ENCODE measurements at places on chromosomes 6 and 20.

DNA sequence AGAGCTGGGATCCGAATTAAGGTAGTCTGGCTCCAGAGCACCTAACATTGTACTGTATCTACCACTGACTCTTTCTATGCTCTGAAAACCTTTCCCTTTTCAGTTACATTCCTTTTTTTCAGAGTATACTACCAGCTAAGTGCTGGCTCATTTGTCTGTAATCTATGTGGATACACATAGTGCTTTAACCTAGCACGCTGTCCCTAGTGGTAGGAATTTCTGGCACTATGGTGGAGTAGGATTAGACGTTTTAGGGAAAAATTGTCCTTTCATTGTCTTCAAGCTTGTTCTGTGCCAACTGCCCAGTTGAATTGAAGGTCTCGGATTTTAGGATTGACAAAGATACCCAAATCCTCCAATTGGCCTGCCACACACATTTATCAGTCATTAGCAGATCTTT lies 259.1 kb upstream of the FERMT1 start:
- DNase-seq: peak; percentile 28

DNA sequence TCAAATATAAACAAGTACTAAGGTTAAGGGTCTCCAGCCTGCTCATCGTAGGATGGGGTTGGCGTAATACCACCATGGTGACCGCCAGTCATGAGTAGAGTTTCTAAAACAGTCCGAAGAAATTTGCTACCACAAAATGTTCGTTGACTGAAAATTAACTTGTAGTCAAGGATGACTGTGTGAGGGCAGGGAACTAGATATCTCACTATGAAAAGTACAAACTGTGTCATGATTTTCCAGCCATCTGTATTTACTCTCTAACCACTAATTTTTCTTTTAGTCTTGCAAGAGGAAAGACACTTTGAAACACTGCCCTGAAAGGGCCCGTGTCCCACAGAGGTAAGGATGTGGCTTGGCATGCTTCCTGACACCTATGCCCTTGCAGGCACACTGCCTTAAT lies 99.7 kb downstream of the IRF4 start:
- no peak for DNase-seq

GRCh38 chr6:135506270-135506997 lies 8.9 kb upstream of the AHI1 start:
- DNase-seq: peak; percentile 55

DNA sequence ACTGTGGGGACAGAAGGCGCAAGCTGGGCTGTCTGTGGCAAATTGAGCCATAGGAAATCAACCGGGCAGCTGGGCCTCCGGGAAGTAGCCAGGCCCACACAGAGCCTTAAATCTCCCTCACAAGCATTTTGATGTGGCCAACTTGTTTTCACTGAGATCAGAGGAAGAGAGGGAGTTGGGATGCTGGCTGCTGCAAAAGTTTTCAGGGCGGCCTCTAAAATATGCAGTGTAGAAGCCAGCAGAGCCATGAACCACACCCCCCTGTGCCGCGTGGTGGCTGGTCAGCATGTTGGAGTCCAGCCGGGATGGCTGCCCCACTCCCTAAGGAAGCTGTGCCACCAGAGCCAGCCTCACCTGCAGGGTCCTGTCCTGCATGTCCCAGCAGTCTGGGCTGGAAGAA lies 167.4 kb downstream of the CDC5L start:
- no peak for DNase-seq

- no peak for DNase-seq
Measured at GRCh38 chr6:123201869-123202372, 205.9 kb downstream of the CLVS2 start.

DNA sequence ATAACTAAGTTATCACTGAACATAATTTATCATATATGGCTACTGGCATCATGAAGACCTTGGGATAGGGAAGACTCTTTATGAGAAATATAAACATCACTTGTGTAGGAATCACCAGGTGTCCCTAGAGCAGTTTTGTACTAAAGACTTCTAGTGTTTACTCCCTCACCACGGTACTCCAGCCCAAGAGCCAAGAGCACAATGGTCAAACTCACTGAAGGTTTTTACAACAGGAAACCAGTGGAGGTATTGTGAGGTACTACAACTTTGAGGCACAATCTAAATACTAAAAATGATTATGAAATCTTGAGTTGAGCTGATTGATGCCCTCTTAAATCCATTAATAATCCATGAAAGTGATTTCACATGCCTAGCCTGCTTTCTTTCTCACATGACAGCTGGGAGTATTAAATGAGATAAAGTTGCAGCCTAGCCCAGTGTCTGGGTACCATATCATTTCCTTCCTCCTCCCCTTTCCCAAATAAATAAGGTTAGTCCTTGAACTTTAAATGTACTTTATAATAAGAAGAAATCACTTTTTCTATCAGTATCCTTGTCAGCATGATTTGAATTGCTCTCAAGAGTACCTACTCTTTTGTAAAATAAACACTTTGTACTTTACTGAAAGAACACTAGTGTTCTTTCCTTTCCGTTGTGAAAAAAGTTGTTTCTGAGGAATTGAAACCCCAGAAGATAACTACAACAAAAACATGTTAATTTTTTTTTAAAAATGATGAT lies 26.5 kb downstream of the GLO1 start:
- no peak for DNase-seq

DNA sequence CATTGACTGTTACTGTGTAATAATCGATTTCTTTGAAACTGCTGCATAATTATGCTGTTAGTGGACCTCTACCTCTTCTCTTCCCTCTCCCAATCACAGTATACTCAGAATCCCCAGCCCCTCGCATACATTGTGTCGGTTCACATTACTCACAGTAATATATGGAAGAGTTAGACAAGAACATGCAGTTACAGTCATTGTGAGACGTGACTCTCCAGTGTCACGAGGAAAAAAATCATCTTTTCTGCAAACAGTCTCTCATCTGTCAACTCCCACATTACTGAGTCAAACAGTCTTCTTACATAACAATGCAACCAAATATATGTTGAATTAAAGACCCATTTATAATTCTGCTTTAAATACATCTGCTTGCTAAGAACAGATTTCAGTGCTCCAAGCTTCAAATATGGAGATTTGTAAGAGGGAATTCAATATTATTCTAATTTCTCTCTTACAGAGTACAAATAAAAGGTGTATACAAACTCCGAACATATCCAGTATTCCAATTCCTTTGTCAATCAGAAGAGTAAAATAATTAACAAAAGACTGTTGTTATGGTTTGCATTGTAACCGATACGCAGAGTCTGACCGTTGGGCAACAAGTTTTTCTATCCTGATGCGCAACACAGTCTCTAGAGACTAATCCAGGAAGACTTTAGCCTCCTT lies 113.3 kb downstream of the TMEM242 start:
- DNase-seq: no peak

DNA sequence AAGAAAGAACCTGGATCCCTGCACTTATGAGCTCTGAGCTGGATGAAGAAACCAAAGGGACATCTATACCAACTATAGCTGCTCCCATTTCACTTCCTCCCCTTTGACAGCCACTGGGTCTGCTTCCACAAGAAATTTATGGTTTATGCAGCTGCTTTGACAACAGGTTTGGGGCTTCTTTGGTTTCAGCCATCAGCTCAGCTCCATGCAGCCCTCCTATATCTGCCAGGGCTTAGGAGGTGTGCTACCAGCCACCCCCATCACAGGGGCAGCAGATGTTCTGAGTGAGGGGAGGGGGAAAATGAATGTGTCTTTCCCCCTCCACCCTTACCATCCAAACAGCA lies 29.2 kb upstream of the PKHD1 start:
- no peak for DNase-seq

DNA sequence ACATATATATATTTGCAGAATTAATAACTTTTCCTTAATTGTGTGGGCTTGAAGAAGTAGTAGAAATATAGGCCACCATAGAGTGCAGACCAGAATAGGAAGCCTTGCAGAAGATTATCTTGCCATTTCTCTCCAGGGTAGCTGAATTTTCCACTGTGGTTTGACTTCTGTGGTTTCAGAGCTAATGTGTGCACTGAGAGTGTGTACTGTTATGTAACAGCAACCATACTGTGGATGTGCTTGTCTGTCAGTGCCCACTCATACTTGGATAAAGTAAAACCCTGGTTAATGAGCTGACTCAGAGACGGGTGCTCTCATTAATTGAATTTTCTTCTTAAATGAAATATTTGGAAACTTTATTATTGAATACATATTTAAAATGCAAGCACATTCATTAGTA lies 57.2 kb downstream of the CEP43 start:
- no peak for DNase-seq

- no peak for DNase-seq
Measured at GRCh38 chr6:161117308-161117707, 125.7 kb downstream of the MAP3K4 start.

DNA sequence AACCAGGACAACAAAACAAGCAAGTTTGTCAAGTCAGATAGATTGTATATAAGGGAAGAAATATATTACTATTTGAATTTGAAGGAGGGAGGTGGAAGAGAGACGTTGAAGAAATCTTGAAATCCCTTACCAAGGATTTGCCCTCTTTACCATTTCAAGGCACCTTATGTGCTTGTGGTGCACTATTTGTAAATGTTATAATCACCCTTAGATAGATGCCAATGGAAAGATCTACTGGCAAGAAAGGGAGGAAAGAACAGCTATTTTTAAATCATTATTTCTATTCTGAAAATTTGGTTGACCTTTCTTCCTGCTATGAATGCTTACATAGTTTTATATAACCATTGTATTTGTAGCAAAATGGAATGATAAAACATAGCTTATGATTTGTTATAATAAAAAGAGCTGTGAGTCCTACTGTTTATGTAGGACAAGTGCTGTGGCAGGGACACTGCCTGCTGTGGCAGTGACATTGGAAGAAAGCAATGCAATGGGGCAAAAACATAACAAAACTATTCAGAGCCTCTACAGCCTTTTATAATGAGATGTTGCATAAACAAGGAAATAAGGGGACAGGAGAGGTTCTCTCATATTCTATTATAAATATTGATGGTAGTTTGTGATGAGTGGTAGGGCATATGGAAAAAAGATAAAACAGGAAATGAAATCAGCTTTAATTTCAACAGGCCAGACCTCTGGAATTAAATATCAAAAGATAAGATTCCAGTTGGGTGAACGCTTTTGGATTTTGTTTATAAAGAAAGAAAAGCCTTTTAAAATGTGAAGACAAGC lies 1145.2 kb upstream of the GJE1 start:
- DNase-seq: no peak

DNA sequence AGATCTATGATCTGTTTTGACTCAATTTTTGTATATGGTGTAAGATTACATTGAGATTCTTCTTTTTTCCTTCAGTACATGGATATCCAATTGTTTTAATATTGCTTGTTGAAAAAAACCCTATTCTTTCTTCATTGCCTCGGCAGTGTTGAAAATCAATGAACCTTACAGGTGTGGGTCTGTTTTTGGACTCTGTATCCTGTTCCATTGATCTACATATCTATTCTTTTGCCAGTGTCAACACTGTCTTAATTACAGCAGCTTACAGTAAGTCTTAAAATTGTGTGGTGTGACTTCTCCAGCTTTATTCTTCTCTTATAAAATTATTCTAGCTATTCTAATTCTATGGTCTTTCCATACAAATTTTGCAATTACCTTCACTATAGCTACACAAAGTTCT lies 81.8 kb upstream of the KCNK16 start:
- DNase-seq: no peak

DNA sequence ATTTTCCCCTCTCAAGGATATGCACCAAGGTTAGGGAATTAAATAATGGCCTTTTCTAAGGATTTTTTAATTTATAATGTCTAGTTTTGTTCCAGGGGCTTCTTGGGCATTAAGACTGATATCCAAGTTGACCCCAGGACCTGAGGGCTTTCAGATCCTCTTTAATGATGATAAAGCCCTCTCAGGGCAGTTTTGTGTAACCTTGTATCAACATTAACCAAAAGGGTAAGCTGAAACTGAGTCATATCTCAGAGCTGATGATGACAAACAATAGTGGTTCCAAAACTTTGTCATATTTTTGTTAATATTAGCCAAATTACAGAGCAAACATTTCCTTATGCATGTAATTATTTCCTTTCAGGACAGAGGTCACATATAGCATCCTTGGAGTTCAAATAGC lies 309.4 kb upstream of the MAN1A1 start:
- no peak for DNase-seq

- no peak for DNase-seq
Measured at GRCh38 chr20:35319192-35319870, 27.1 kb upstream of the FAM83C start.

DNA sequence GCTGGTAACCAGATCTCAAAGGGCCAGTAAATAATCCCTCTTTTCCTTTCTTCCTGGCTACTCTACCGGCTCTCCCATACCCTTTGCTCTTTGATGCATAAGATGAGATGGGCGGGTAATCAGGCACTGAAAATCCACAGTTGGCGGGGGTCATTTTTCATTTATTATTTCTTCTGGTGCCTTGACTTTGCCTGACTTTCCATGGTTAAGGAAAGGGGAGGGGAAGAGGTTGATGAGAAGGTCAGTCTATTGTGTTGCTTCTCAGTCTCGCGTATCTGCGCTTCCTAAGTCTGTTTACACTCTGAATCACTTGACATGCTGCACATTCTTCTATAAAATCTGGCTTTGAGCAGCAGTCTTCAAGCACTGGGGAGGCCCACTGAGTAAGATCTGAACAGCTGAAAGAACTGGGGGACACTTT lies 121.1 kb upstream of the HDGFL1 start:
- peak; percentile 95 for DNase-seq

GRCh38 chr6:122789182-122790027 lies at the start of gene SMPDL3A:
TSS of gene SMPDL3A (plus strand) at chr6:122789258. CDS start at chr6:122789347, 89 bp downstream.
- peak; percentile 60 for DNase-seq

DNA sequence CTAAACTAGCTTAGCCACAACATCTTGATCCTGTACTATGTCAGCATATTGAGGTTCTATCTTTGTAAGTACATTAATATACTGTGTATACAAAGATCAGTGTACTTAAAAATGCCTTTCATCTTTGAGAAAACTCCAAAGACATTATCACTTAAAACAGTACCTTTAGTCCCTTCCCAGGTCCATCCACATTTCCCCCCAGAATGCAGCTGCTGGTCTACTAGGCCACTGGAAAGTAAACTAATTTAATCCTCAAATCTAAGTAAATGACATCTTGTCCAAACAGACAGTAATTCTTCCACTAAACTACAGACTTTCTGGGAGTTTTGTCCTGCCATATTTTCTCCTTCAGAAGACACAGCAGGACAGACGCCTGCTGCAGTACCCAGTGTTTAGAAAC lies 68.7 kb downstream of the SYCP2 start:
- no peak for DNase-seq

GRCh38 chr20:6999381-6999780 lies 231.9 kb downstream of the BMP2 start:
- no peak for DNase-seq

DNA sequence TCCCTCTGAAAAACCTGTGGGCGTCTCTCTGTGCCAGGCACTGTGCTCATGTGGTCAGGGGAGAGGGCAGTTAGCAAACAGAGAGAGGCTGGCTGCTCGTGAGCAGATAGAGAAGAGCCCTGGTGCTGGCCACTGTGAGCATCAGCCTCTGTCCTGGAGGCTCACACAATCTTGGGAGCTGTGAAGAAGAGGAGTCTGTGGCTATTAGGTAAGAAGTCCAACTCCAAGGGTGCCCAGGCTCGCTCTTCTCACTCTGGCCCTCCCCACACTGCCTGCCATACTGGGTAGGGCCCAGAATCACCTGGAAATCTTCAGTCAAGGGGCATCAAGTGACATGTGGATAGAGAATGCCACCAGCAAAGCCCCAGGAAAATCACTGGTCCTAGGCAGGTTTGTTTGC lies 14.1 kb downstream of the SCML4 start:
- DNase-seq: no peak

GRCh38 chr20:18645851-18646250 lies 58.0 kb downstream of the DTD1 start:
- DNase-seq: no peak

GRCh38 chr6:41706876-41707564 lies 28.4 kb downstream of the TFEB start:
- no peak for DNase-seq

GRCh38 chr6:41579088-41579610 lies 33.0 kb downstream of the FOXP4 start:
- DNase-seq: peak; percentile 37
